Dorsolateral prefrontal cortex (tissue), 122 donors: ENCODE measurements at places on chromosomes 5 and 9.

- DNase-seq, result peak; percentile 43
Measured at GRCh38 chr5:59790776-59791475, 102.6 kb downstream of the PDE4D start.

DNA sequence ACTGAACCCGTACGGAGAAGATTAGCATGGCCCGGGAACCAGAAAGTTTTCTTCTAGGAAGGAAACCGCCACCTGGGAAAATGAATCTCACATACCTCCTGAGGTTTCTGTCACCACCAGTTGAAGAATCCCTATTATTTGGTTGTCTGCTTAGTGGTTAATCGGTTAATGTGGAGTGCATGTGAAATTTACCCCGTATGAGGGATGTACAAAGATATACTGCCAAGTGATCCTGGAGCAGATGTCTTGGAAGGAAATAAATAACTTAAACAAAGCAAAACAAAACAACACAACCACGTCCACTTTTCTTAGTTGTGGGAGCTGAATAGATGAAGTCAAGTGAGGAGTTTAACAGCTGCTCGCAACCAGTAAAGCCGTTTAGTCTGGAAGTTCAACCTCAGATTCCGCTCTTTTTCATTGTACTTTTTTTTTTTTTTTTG is 3.8 kb downstream of the DMRT2 start:
- no peak for DNase-seq

DNA sequence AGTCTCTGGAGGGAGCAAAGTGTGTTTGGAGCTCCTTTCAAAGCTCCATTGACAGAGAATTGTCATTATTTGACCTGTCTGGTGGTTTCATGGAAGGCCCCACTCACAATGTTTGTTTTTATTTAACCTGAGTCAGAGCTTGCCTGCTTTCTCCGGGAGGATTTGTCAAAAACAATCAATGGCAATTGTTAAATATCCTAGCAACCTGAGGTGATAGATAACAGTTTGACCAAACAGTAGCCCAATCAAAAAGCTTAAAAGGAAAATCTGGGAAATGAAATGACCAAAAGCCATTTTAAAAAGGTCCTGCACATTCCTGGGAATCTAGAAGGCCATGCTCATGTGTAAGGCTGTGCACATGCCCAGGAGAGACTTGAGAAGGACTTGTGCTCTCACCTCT is 177.2 kb upstream of the POC5 start:
- no peak for DNase-seq

GRCh38 chr5:448766-449090 is 5.8 kb downstream of the EXOC3 start:
- no peak for DNase-seq

DNA sequence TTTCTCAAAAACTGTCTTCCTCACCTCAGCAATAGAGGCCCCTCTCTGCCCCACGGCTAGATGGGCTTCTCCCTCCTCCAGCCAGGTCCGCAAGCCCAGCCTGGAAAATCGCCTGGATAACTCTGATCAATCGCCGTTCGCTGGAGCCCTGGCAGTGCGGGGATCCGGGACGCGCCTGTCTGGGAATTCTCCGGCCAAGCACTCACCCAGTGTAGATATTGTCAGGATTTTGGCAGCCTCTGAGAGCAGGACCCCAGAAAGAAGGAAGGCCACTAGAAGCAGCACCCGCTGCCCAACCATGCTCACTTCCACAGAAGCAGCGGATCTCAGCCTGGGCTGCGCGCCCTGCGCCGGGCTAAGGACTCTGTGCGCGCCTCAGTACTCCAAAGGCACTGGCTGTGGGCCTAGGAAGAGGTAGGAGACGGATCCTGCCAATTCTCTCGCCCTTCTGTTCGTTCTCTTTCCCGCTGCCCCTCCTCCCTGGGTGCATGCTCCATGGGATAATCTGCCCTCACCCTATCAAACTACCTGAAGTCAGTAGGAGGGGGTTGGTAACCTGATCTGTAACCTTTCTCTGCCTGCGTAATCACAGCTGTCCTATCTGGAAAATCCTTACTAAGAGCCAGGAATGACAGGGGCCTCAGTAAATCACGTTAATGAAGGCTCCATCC is at the start of gene UGT3A1:
Gene UGT3A1 (minus strand): TSS at position 450 of the 671 bp plus-strand sequence. CDS start 150 bp downstream, at position 300.
- no peak for DNase-seq

DNA sequence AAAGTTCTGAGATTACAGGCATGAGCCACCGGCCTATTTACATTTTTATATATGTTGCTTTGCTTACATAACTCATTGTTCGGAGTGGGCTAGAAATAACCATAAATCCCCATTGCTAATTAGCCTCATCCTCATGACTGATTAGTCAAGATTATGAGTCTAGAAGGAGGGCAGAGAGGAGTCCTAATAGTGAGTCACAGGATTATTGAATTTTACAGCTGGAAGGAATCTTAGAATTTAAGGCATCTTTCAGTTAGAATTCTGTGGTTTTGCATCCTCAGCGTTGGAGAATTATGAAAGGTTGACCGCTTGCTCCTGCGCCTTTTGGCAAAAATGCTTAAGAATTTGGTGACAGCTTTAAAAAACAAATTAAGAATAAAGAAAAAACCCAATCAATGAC is 2.6 kb upstream of the PBX3 start:
- no peak for DNase-seq

GRCh38 chr5:97085459-97086181 is 56.8 kb downstream of the LIX1 start:
- no peak for DNase-seq

DNA sequence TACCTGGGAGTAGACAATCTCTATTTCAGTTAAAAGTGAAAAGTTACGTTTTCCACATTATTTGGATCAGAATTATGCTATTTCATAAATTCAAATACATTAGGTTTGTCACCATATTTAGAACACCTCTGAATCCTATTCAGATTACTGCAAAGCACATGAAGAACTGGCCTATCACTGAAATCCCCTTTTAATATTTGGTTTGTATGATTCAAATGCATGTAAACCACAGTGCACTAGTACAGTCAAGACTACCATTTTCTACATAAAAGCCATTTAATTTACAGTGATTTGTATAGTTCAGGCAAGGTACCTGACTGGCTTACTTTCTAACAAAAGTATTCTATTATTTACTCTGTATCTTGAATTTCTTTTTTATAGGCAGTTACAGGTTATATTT is 212.5 kb downstream of the MEF2C start:
- DNase-seq, result no peak

GRCh38 chr9:1005043-1005667 is 28.7 kb downstream of the DMRT3 start:
- no peak for DNase-seq

DNA sequence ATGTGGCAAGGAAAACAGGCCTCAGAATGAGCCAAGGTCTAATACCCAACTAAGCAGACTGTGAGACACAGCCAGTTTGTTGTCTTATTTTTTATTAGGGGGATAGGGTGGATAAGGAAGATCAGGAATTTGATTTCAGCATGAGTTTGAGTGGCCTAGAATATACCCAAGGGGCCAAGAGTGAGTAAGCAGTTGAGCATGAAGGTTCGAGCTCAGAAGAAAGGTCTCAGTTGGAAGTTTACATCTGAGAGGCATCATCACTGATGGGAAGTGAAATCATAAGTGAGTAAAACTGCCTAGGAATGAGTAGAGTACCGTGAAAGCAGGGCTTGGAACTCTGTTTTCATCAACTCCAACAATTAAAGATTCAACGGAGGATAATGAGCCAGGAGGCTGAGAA is 12.6 kb downstream of the PSMD5 start:
- no peak for DNase-seq

- no peak for DNase-seq
Measured at GRCh38 chr9:20255052-20255451, 367.2 kb downstream of the MLLT3 start.

- DNase-seq, result no peak
Measured at GRCh38 chr5:42855386-42855785, 43.7 kb upstream of the SELENOP start.

GRCh38 chr9:133126697-133127339 is 5.8 kb upstream of the RALGDS start:
- no peak for DNase-seq

DNA sequence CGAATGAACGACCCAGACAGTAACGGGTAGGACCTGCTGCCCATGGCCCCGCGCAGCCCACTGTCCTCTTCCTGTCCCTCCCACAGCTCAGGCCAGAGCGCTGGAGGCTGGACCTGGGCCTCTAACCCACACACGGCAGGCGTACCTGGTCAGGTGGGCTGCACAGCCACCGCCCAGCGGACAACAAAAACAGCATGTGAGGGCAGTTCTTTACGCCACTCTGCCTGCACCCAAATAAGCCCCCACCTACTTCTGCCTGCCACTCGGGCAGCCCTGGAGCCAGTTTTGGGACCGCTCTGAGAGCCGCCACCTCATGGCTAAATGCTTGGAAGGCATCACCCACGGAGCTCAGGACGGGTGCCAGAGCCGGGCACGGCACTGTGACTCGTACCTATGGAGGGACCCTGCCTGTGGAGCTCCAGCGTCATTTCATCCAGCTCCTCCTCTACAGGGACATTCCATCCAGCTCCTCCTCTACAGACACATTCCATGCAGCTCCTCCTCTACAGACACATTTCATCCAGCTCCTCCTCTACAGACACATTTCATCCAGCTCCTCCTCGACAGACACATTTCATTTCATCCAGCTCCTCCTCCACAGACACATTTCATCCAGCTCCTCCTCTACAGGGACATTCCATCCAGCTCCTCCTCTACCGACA is 18.9 kb downstream of the CLPTM1L start:
- peak; percentile 41 for DNase-seq

GRCh38 chr9:99000476-99001395 is 57.0 kb downstream of the COL15A1 start:
- DNase-seq, result peak; percentile 76

GRCh38 chr5:172923539-172923938 is 35.7 kb upstream of the RPL26L1 start:
- DNase-seq, result no peak

GRCh38 chr9:136853596-136854112 is 1.5 kb downstream of the MAMDC4 start:
- DNase-seq, result no peak

DNA sequence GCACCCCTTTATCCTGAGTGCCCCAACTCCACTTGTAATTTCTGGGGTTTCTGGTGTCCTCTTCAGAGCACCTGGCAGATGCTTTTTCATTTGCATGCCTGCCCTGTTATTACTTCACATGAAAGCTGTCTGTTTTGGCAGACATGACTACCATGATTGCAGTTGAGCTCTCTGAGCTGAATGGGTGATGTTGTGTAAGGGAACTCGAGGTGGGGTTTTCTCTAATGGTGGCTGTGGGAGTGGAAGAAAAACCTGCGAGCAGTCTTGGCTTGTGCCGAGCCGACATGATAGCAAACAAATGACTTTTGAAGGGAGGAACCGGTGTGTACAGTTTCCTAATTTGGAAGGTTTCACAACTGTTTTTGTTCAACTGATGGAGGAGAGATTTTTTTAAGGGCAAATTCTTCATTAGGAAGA is 196.2 kb downstream of the AOPEP start:
- no peak for DNase-seq

DNA sequence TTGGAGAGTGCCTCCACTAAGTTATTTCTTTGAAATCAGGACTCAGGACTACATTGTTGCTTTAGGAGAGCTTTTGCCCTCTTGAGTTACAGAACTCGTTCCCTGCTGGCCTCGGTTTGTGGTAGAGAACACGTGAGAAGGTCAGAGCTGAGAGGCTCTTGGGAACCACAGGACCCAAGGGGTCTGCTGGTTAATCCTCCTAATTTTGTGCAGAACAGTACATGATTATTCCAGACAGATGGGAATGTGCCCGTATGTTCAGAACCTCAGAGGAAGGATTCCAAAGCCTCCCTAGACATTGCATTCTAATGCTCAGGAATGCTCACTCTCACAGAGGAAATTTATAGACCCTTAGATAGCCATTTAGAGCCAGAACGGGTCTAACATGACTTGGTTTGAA is 25.2 kb upstream of the BASP1 start:
- DNase-seq, result no peak

GRCh38 chr5:151148583-151148982 is 9.0 kb downstream of the ANXA6 start:
- no peak for DNase-seq

DNA sequence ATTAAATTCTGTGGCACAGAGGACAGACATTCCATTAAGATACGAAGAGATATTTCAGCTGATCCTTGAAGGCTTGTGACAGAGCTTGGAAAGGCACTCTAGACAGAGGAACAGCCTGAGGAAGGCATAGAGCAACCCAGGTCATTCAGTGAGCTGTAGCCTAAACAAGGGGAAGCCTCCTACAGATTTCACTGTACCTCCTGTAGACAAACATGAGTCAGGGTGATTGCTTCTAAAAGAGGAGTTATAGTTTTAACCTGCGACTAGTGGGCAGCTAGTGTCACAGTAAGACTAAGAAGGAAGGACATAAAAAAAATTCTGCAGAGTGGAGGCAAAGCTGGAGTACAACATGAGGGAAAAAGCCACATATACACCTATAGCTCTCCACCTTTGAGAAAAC is 43.5 kb upstream of the ANKDD1B start:
- no peak for DNase-seq

DNA sequence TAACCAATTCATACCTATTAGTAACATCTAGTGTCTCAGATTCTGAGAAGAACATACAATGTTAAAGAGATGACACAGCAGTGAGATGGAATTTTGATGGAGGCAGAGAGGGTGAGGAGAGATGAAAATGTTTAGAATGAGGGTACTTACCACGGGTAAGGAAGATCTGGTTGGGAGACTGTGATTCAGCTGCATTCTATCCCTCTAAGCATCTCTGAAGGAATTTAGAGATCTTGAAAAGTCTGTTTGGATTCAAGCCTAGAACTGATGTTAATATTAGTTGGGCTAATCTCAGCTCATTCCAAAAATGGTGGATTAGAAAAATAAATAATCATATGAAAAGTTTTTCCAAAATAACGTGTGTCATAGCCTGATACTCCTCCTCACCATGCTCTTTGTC is 191.5 kb upstream of the CLINT1 start:
- no peak for DNase-seq

DNA sequence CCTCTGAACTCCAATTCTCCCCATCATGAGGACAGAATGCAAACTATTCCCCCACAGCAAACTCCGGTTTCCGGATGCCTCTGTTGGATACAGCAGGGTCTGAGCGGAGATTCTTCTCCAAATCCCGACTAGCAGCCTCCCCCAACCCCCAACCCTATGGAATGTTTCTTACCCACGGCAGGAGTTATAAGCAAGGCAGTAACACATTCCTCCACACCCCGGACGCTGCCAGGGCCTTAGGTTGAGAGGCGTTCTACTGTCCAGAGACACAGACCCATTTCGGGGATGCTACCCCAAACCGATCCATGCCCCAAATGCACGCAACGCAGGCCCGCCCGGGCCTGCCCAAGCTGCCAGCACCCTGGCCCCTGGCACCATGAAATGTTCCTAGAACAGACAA is 85.6 kb upstream of the LMX1B start:
- DNase-seq, result no peak

DNA sequence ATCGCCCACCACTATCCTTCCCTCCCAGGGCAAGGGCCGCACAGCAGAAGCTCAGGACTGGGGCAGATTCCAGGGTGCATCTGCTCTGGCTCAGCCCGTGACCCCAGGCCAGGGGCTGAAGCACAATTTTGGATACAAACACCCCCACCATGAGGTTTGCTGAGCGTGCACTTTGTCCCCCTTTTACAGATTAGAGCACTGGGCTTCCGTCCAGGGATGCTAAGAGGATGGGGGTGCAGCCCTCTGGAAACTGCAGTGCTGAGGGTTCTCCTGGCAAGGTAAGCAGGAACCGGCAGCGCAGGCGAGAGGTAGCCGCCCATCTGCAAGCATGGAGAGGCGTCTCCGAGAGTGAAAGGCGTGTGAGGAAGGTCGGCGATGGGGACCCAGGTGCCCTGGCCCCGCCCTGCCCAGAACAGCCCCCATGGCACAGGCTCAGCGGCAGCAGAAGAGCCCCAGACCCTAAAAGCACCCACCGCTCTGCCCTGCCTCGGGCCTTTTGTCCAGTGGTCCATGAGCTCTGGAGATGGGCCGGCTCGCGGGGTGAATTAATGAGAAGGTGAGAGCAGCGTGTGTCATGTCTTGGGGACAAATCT is 54.5 kb upstream of the OLFM1 start:
- peak; percentile 23 for DNase-seq
